ENCODE measurements at places on chromosomes 12 and 14.

GRCh38 chr14:95901054-95901453, 24.4 kb downstream of the TUNAR start:
- DNase-seq = no peak

GRCh38 chr12:62640910-62641448, 174.4 kb downstream of the MON2 start:
- no peak for DNase-seq

- no peak for DNase-seq
These were observed 31.1 kb downstream of the AK7 start for GRCh38 chr14:96422992-96423391.

DNA sequence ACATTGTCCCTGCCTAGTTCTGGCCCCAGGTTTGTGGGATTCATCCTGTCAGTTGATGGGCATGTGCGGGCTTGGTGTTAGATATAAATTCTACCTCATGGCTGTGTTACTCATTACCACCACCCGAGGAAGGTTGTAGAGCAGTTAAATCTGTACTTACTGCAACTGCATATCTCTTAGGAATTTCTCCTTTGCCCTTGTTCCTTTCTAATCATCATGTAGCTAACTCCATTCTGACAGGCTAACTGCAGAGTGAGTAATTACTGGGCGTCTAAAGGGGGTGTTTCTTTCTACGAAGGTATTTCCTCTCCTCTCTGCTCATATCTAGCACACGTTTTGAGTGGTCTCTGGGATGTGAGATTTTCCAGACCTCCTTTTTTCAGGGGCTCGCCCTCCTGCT, 1076.7 kb downstream of the TMTC2 start:
- DNase-seq = no peak
